ENCODE measurements at places on chromosomes 1 and 21.

- no peak for DNase-seq
Measured at GRCh38 chr1:222167111-222167510, 380.8 kb downstream of the HHIPL2 start.

- no peak for DNase-seq
Measured at GRCh38 chr1:67735806-67736627, 51.0 kb downstream of the GADD45A start.

DNA sequence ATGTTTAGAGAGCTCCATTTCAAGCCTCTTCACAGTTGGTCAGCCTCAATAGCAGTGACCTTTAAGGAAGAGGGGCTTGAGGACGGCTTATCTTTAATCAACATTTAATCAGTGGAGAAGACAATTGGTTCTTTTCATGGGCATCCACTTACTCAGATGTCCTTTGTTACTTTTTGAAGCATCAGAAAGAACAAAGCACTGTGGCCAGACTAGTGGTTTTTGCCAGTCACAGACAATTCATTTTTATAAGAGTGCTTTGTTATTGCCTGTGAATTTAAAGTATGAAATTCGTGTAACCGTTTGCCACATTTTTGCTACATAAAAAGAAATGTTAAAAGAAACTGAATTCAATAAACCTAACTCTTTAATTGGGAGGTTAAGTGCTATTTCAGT, 222.8 kb downstream of the TPR start:
- no peak for DNase-seq

DNA sequence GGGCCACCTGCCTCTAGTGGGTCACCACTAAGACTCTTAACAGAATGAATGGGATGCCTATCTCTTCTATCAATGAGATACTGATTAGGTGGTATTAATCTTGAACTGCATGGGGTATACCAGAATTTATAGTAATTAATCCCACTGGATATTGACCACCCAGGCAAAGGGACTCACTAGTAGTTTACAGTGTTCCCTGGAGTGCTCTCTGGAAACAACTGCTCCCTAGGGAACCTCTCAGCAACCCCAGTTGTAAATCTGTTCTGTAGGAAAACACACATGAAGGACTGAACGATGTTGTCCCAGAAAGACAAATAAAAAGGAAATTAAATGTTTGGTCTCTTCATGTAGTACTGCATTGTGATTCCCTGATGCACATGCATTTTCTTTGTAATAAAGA, 430.5 kb downstream of the HLX start:
- DNase-seq = no peak

DNA sequence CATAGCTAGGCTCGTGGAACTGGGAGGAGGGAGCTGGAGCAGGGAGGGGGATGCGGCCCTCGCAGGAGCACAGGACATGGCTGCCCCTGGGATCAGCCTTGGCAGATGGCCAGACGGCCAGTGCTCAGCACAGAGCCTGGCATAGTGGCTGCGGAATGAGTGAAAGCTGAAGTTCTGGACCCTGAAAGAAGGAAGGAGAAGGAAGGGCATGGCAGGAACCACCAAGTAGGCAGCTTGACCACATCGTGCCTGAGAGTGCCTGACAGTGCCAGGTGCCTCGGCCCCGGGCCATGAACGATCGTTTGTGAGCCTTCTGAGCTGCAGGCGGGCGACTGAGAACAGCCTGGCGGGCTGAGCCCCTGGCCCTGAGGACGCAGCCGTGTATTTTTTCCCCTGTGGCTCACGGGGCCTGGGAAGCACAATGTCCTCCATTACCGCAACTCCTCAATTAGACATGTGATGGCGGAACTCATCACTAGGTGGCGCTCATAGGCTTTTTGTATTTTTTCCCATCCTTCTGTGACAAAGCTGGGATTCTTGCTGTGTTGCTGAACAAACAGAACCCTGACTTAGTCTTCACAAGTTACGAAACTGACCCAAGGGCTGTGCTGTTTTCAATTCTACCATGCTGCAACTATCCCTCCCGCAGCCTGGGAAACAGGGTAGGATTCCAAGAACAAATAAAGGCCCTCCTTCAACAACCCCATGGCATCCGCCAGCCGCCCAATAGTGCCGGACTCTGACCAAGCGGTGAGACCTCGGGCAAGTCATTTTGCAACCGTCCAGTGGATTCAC, 29.9 kb upstream of the TMEM61 start:
- DNase-seq = peak; percentile 11

DNA sequence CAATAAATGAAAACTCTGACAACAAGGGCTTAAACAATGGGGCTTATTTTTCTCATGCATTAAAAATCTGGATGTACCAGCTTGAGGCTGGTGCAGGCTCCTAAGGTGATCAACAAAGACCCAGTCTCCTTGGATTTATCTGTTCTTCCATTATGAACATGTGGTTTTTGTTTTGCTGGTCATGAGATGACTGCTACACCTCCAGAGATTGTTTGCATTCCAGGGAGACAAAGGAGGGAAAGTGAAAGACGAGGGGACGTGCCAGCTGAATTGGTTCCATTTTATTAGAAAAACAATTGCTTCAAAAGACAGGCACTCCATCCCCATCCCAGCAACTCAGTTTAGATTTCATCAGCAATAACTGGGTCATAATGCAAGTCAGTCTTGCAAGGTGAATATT, 90.9 kb upstream of the KCNK1 start:
- no peak for DNase-seq

Measured in stimulated activated CD8-positive, alpha-beta memory T cell treated with anti-CD3 and anti-CD28 coated beads, Interleukin-15, amount 100 ng/mL, for 1 hour (primary cell).